ENCODE measurements at places on chromosomes 4 and X.
A peak's percentile ranks its signal among the peaks of the same experiment; 100 is the strongest.

- no peak for DNase-seq
Measured at GRCh38 chr4:165606465-165607205, 227.8 kb downstream of the CPE start.

- peak; percentile 77 for DNase-seq
Measured at GRCh38 chr4:155376387-155377268, at the start of gene MAP9. MAP9 (minus strand) TSS chr4:155376965; CDS start chr4:155375850, 1,115 bp downstream.

DNA sequence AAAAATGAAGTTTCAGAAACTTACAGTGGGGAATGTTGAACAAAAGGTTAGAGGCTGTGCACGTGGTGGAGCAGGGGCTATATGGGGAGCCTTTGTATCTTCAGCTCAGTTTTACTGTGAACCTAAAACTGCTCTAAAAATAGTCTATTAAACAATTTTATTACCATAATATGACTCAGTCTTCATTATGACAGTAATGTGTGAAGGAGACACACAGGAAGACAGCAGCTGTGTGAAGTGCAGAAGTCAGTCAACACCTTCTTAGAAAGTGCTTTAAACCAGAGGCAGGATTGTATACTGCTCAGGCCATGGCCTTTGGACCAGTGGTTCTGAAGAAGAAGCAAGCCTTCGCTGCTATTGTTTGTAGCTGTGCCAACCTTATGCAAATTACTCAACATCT, 89.7 kb downstream of the ARHGAP10 start:
- no peak for DNase-seq

- DNase-seq = no peak
Measured at GRCh38 chr4:168199260-168199957, 107.1 kb downstream of the ANXA10 start.

GRCh38 chr4:7333024-7333780, 101.5 kb downstream of the PSAPL1 start:
- no peak for DNase-seq

DNA sequence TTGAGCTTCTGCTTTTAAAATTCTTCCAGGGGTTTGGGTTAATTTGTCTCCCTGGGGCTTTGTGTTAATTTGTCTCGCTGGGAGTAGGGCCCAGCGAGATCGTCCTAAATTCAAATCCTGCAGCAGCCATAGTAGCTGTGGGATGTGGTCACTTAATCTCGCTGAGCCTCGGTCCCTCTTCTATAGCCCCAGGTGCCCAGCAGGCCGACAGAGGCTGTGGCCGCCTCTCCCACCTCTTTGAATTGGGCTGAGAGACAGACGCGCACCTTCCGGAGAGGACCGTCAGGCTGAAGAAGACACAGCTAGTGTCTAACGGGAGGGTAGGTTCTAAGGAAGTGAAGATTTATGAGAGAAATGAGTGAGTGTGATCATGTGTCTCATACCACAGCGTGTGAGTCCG, 15.7 kb upstream of the WFS1 start:
- DNase-seq = no peak

- DNase-seq = no peak
Measured at GRCh38 chrX:56803850-56804681, 75.0 kb downstream of the NBDY start.

- DNase-seq = no peak
Measured at GRCh38 chr4:145199051-145199716, 18.8 kb upstream of the OTUD4 start.

- DNase-seq = no peak
Measured at GRCh38 chrX:21438792-21439191, 64.6 kb downstream of the CNKSR2 start.

DNA sequence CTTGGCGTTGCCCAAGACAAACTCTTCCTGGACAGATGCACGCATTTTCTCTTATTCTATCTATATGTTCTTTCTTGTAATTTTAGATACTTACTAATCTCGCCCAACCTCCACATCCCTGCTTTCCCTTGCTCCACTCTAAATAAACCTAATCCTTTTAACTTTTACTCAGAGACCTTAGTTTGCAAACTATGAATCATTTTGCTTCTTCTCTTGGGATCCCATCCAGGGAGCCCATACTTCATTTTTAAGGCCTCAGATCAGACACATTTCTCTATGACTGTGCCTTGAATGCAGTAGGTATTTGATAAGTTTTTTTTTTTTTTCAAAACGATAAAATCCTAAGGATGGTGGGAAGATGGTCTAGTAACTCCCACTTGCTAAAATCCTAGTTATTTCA, 353.8 kb upstream of the HAND2 start:
- DNase-seq = no peak

- no peak for DNase-seq
Measured at GRCh38 chrX:139905051-139905450, 27.8 kb downstream of the ATP11C start.

- no peak for DNase-seq
Measured at GRCh38 chrX:100731441-100732281, at the start of gene SYTL4. SYTL4 (minus strand) TSS chrX:100732121; CDS start chrX:100702037, 30,084 bp downstream.

DNA sequence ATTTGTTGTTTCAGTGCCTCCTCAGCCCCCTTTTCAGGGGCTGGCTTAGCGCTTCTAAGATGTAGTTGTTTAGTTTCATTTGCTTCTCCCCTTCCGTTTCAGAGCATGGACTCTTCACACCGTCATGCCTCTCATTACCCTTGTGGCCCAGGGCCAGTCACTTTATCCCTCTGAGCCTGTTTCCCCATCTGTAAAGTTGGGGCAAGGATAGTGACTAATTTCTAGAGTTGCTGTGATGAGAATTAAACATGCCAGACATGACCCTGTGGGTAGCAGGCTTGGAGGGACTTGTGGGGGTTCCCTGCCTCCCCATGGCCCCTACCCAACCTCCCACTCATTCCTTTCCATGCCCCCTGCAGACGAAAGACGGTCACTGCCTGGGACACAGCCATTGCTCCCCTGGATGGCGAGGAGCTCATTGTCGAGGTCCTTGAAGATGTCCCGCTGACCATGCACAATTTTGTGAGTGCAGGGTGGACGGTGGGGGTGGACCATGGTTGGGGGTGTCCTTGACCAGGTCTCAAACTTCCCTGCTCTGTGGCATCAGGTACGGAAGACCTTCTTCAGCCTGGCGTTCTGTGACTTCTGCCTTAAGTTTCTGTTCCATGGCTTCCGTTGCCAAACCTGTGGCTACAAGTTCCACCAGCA, 3.6 kb downstream of the ARAF start:
- DNase-seq = no peak

DNA sequence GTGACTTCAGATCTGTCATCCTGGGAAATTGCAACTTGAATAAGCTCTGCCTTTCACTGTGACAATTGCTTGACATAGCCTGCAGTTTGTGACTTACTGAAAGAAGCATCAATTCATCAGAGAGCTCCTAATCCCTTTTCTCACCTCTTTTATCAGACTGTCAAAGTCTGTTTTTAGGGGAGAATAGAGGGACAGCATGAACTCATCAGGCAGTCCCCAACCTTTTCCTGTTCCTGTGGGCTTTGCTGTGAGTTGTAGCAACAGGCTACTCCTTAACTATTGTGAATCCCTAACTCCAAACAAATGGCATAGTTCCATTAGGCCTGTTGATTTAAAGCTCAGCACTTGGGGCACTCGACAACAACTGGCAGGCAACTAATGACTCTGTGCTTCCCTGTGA, 64.9 kb downstream of the DOCK11 start:
- DNase-seq = no peak

- no peak for DNase-seq
Measured at GRCh38 chr4:152171556-152171955, 364.3 kb downstream of the FBXW7 start.

DNA sequence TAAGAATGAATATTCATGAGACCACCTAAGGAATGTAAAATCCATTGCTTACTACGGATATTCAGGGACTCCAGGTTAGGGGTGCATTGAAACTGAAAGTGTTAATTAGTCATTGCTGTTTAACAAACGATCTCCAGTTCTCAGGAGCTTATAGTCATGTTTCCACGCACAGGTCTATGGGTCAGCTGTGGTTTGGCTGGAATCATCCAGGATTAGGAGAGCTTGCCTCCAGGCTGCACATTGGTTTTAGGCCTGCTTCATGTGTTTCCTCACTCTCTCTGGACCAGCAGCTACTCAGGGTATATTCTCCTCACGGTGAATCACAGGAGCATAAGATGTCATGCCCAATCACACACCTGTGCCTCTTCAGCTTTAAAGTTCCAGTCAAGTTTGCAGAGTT, 98.9 kb downstream of the ATXN3L start:
- DNase-seq = no peak

DNA sequence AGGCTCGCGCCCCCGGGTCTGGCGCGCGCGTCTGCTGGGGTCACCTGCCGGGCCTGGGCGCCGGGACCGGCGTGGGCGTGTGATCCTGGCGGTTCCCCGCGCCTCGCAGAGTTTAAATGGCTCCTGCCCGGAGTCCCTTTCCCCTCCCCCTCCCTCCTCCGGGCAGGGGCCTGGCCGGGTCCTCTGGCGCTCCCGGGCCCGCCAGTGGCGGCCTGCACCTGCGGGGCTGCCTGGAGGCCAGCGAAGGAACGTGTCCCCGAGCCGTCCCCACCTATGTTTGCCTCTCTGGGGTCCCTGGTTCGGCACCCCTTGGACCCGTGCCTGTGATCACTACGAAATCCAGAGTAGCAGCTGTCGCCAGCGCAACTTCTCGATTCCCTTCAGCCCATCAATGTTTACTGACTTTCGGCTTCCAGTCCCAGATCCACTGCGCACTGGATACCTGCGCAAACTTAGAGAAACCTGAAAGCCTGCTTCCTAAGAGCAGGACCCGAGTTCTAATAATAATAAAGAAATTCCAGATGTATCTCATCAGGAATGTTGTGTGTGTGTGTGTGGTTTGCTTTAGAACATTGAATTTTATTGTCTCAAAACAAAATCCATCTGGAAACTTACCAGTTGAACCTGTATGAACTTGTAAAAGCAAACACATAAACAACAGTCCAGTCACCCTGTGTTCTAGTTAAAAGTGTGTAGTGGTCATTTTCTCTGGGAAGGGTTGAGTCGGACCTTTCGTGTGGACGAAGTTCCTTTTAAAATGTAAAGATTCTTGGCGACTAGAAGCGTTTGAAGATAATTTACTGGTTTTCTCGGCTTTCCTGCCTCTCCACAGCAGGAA, 788 bp downstream of the SHROOM2 start:
- DNase-seq = no peak

Measured in activated CD8-positive, alpha-beta memory T cell treated with anti-CD3 and anti-CD28 coated beads for 1 hour (primary cell).